ENCODE measurements at places on chromosomes 7 and 10.

DNA sequence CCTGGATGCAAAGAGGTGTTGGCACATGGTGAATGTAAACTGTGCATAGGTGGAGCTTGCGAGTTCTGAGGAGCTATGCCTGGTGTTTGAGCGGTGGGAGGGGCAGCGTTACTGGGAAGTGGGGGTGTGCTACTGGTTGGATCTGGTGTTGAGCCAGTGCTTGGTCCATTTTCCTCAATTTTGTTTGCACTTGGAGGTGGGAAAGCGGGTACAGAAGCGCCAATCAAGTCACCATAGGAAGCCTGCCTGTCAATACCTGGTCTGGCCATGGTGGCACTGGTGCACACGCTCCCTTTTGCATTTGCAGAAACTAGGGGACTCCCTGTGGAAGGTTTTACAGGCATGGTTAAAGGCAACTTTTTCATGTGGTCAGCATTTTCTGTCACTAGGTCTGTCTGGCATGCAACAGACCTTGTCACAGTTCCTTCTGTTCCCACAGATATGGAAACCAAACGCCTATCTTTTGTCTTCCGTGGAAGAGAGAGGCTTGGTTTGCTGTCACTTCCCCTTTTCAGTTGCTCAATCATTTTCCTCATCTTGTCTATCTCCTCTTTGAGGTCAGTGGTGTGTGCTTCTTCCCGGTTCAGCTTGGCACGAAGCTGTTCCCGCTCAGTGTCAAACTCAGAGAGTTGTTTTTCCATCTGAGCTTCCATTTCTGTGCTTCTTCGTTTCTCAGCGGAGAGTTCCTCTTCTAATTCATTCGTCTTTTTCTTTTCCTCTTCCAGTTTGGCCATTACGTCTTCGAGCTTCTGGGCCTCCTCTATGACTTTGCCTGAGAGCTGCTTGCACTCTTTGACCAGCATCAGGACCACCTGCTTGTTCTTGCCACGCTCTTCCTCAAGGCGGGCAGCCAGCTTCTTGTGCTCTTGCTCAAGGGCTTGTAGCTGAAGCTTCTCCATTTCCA lies 81.1 kb downstream of the CTTNBP2 start:
- DNase-seq: no peak

DNA sequence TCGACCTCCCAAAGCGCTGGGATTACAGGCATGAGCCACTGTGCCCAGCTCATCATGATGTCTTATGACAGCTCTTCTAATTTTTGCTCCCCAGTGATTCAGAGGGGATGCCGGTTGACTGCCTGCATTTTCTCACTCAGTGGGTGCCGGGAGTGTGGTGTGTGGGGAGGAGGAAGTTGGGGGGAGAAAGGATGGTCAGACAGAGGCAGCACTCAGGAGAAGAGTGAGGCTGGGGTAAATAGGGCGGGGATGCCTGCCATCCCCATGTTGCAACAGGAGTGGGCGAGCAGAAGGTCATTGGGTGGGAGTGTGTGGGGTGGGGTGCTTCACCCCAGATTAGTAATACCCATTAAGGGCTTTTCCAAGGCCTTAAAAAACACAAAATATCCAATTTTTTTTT lies 3.5 kb upstream of the CCL24 start:
- DNase-seq: no peak

GRCh38 chr10:60611291-60611747 lies 167.0 kb upstream of the CDK1 start:
- no peak for DNase-seq

- no peak for DNase-seq
Observed at GRCh38 chr7:151416112-151416940, 6.5 kb upstream of the WDR86 start.

DNA sequence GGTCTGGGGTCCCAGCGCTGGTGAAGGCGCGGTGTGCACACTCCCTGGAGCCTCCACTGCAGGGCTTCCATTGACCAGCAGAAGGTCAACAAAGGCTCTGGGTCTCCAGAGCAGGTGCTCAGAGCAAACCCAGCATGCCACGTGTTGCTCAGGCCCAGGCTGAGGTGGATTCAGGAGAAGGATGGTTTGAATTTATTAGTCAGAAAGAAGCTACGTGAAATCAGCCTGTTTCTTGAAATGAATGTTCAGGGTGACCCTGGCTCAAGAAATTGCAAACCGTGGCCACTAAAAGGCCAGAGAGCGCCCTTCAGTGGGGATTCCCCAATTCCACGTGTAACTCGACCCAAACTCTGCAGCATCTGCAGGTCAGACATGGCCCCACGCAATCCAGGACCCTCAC lies 82.7 kb upstream of the PFKP start:
- DNase-seq: no peak

- no peak for DNase-seq
Observed at GRCh38 chr7:158564663-158565035, 23.0 kb downstream of the PTPRN2 start.

GRCh38 chr7:159068488-159068811 lies 76.2 kb downstream of the VIPR2 start:
- DNase-seq: no peak

DNA sequence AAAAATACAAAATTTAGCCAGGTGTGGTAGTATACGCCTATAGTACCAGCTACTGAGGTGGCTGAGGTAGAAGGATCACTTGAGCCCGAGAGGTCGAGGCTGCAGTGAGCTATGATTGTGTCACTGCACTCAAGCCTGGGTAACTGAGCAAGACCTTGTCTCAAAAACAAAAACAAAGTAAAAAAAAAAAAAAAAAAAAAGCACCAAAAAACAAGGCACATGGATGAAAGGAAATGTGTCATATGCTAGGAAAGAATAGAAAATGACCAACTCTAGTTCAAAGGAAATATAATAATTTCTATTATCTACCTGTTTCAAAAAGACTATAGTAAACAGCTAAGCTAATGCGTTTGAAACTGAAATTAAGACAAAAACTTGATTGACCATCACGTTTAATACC lies 33.8 kb downstream of the UBE2H start:
- DNase-seq: no peak

DNA sequence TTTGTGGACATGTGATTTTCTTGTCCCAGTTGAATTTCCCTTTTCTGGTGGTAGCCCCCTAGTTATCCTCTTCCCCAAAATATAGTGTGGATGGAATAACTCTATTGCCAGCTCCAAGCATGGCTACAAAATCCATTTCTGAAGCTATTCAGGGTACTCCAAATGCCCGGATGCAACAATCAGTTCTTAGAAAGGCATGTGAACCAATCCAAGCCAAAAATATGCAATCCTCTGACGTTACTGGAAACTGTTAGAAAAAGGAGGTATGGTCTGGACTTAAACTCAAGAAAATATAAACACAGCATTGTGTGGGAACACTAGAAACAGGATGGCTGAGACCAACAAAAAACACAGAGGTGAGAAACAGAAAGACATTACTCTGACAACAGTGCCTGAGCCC lies 347.0 kb downstream of the GPAM start:
- DNase-seq: no peak

GRCh38 chr7:106367018-106367420 lies 82.2 kb upstream of the NAMPT start:
- no peak for DNase-seq

- DNase-seq: no peak
Observed at GRCh38 chr7:117458977-117459583, 20.7 kb upstream of the CFTR start.

GRCh38 chr7:5472432-5473315 lies 49.0 kb upstream of the TNRC18 start:
- DNase-seq: no peak

- DNase-seq: no peak
Observed at GRCh38 chr10:79403441-79404230, 41.8 kb downstream of the ZCCHC24 start.

- peak; percentile 43 for DNase-seq
Observed at GRCh38 chr10:14601872-14602725, 172.6 kb downstream of the FAM107B start.

DNA sequence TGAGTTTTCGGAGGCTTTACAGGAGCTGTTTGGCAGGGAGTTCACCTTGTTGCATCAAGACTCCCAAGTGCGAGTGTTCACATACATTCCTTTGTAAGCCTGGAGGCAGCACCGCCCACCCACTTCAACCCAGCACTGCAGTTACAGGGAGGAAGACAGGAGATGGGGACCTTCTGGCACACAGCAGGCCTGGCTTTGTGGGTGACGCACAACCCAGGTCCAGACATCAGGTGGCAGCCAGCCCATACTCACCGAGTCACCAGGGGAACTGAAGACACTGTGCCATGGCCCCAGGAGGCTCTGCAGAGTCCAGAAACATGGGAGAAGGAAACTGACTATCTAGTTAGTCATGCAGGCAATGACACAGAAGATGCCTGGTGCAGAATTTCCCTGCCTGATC lies 305.9 kb upstream of the RNF32 start:
- DNase-seq: no peak

DNA sequence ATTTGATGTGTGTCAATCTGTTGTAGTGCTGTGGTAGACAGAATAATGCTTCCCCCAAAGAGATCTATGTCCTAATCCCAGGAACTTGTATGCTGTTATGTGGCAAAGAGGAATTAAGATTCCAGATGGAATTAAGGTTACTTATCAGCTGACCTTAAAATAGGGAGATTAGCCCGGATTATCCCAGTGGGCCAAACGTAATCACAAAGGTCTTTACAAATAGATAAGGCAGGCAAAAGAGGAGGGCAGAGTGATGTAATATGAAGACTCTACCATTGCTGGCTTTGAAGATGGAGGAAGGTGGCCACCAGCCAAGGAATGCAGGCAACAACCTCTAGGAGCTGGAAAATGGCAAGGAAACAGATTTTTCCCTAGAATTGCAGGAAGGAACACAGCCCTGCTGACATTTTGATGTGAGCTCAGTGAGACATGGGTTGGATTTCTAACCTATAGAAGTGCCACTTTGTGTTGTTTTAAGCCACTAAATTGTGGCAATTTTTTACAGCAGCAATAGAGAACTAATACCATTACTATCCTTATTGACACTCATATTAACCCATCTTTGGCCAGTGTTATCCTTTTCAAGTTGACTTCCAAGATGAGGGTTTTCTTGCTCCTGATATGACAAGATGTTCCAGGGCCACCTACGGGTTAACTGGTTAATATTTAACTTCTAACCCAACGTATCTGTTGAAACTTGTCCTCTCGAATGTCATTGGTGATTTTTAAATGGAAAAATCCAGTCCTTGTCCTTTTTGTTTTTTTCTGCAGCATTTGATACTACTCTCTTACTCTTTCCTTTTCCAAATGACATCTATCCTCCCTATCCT lies 29.3 kb downstream of the CYCS start:
- DNase-seq: no peak

- no peak for DNase-seq
Observed at GRCh38 chr7:141884539-141885225, 31.5 kb upstream of the OR9A4 start.

GRCh38 chr10:106182542-106182941 lies 982.0 kb downstream of the SORCS1 start:
- no peak for DNase-seq

DNA sequence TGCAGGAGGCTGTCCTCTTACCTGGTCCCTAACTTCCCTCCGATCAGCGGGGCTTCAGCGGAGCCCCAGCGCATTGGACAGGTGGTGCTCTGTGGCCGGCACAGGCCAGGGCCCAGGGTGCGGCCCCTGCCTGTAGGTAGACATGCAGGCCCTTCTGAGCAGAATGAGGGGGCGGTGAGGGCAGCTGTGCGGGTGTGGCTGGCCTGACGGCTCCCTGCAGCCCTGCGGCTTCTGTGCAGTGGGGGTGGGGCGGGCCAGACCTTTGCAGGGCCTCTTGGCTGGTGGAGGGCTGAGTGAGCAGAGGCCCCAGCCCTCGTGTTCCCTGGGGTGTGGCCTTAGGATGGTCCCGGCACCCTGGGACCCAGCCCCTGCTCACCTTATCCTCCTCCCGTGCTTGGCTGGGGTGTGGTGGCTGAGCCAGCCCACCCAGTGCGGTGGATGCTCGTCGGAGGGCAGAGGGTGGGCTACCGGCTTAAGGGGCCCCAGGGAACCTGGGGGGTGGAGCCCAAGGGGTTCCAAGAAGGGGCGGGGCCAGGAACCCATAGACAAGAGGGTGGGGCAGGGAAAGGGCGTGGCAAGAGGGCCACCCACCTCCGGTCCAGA lies 175.2 kb upstream of the TNRC18 start:
- no peak for DNase-seq

- no peak for DNase-seq
Observed at GRCh38 chr7:40899636-40900507, 765.1 kb downstream of the SUGCT start.

Measured in activated CD4-positive, alpha-beta T cell treated with anti-CD3 and anti-CD28 coated beads for 1 hour (primary cell).